ENCODE measurements at places on chromosomes 12 and 14.

- H3K4me1 ChIP-seq = peaks cover 9% of the 10 kb centered on the region
- no peaks in the 10 kb centered on the region for H3K27me3 ChIP-seq
- H3K27ac ChIP-seq = no peak overlapping the region
- H3K4me3 ChIP-seq = no peak overlapping the region
- H3K36me3 ChIP-seq = no peaks in the 10 kb centered on the region
Measured at GRCh38 chr14:61927060-61927459, 164.8 kb downstream of the SNAPC1 start.

DNA sequence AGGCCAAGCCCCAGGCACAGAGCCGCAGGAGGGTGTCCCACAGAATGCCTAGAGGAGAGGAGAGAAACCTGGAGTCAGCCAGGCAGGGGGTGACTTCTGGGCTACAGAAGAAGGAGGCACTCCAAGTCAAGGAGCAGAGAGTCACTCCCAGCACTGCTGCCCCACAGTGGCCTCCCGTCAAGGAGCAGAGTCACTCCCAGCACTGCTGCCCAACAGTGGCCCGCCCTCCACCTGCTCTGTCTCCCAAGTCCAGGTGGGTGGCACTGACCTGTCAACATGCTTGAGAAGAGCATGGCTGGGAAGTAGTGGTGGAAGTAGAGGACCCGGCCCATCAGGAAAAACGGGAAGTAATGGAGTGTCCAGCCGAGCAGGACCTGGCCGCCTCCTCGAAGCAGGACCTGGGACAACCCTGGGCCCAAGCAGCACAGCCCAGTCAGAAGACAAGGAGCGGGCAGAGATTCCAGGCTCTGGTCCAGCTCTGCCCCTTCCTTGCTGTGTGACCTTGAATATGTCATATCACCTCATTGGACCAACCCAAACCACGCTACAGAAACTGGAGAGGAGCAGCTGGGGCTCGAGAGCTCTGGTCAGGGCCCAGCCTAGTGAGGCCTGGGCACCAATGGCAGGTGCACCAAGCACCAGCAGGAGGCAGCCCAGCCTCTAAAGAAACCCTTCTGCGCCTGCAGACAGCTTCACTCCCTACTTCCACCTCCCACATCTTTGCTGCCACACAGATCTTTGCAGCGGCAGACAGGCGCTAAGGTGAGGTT lies 7.6 kb upstream of the NGB start:
- DNase-seq = no peak
- no peaks in the 10 kb centered on the region for H3K4me1 ChIP-seq
- H3K4me3 ChIP-seq = no peak overlapping the region
- no peak overlapping the region for H3K27ac ChIP-seq
- H3K27me3 ChIP-seq = no peaks in the 10 kb centered on the region
- peaks cover 3% of the 10 kb centered on the region for H3K36me3 ChIP-seq

GRCh38 chr12:116313194-116313927 lies 35.9 kb upstream of the MED13L start:
- H3K36me3 ChIP-seq = no peaks in the 10 kb centered on the region
- H3K27me3 ChIP-seq = no peaks in the 10 kb centered on the region
- H3K4me1 ChIP-seq = no peaks in the 10 kb centered on the region
- H3K4me3 ChIP-seq = no peak overlapping the region
- H3K27ac ChIP-seq = no peak overlapping the region

GRCh38 chr12:70258605-70259403 lies 15.6 kb downstream of the CNOT2 start:
- no peak overlapping the region for H3K27ac ChIP-seq
- H3K4me3 ChIP-seq = no peak overlapping the region
- no peaks in the 10 kb centered on the region for H3K36me3 ChIP-seq
- no peak for DNase-seq
- H3K4me1 ChIP-seq = peaks cover 2% of the 10 kb centered on the region

- H3K27ac ChIP-seq = no peak overlapping the region
- no peak for DNase-seq
- H3K27me3 ChIP-seq = no peaks in the 10 kb centered on the region
- H3K36me3 ChIP-seq = no peaks in the 10 kb centered on the region
- H3K4me3 ChIP-seq = no peak overlapping the region
- no peaks in the 10 kb centered on the region for H3K4me1 ChIP-seq
Measured at GRCh38 chr12:30764251-30764650, 9.5 kb upstream of the CAPRIN2 start.

GRCh38 chr14:96584199-96584906 lies 82.2 kb downstream of the PAPOLA start:
- no peaks in the 10 kb centered on the region for H3K27me3 ChIP-seq
- no peak overlapping the region for H3K27ac ChIP-seq
- H3K4me3 ChIP-seq = no peak overlapping the region
- peak; percentile 43 for DNase-seq
- no peaks in the 10 kb centered on the region for H3K36me3 ChIP-seq

DNA sequence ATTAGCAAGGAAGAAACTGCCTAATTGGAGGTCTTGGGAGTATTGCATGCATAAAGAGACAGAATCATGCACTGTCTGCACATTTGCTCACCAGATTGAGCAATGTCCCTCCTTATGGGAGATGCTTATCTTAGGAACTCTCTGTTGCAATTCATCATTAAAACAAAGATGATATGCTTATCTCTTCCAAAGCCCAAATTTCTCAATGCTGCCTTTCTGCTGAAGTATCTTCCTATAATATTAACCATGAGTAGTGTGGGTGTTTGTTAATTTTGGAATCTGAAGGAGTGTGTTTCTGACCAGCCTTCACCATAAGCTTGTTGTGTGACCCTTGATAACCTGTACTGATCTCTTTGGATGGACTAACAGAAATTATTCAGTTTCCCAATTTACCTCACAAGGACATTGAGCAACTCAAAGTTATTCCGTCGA lies 1257.6 kb upstream of the FLRT2 start:
- no peak for DNase-seq
- no peak overlapping the region for H3K27ac ChIP-seq
- H3K4me3 ChIP-seq = no peak overlapping the region
- H3K4me1 ChIP-seq = no peaks in the 10 kb centered on the region

GRCh38 chr12:89351489-89352241 lies 636 bp downstream of the DUSP6 start:
- H3K27me3 ChIP-seq = peaks cover 48% of the 10 kb centered on the region
- peak overlapping the region; percentile 49 for H3K27ac ChIP-seq
- peak overlapping the region; percentile 85 for H3K4me3 ChIP-seq
- peaks cover 15% of the 10 kb centered on the region for H3K4me1 ChIP-seq
- no peak for DNase-seq

DNA sequence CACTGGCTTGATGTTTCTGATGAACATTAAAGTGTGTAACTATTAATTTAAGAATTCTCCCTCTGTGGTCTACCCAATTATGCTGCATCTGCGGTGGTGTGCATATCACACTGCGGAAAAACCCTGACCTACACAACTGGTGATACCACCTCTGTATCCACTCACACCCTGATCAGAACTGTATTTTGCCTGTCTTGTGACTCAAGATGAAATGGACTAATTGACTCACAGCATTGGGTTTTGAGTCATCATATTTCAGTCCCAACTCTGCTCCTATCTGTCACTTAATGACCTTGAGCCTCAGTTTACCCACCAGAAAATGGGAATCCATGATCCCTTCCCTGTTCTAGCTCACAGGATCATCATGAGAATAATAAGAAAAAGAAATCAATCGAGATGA lies 65.6 kb downstream of the NUAK1 start:
- H3K27ac ChIP-seq = no peak overlapping the region
- no peak overlapping the region for H3K4me3 ChIP-seq
- no peaks in the 10 kb centered on the region for H3K27me3 ChIP-seq

DNA sequence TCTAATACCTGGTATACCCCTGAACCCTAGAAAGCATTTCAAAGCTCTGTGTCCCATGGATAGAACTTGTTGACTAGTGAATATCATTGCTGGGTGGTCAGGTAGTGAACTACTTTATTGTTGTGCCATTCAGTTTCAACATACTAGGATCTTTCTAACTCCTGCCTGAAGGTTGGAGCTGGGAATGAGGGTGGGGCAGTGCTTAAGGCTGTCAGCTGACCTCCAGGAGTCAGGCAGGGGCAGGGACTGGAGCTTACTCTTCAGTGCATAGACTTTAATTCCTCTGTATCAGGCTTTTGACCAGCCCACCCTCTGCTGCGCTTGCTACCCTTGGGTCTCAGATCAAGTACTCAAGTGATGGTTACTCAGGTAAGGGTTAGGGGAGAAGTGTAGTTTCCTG lies 102.6 kb upstream of the RFX4 start:
- H3K4me3 ChIP-seq = no peak overlapping the region
- H3K27ac ChIP-seq = no peak overlapping the region
- H3K4me1 ChIP-seq = no peaks in the 10 kb centered on the region

DNA sequence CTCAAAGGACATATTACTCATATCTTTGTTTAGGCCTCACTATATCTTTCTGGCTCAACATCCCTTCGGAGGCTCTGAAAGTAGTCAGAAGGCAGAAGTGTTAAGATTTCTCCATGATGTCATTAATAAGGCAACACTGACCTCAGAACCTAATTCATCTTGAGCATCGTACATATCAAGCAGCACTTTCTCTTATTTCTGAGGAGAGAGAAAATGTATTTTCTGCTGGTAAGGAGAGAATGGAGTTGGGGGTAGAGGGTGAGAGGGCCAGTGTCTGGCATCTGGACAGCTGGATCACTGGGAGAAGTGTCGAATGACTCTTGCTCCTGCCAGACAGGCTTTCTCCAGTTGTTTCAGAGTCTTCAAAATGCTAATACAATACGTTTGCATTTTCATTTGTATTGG lies 213.2 kb upstream of the PRICKLE1 start:
- no peaks in the 10 kb centered on the region for H3K36me3 ChIP-seq
- H3K4me3 ChIP-seq = no peak overlapping the region
- no peak for DNase-seq
- no peaks in the 10 kb centered on the region for H3K27me3 ChIP-seq
- H3K4me1 ChIP-seq = peaks cover 10% of the 10 kb centered on the region

DNA sequence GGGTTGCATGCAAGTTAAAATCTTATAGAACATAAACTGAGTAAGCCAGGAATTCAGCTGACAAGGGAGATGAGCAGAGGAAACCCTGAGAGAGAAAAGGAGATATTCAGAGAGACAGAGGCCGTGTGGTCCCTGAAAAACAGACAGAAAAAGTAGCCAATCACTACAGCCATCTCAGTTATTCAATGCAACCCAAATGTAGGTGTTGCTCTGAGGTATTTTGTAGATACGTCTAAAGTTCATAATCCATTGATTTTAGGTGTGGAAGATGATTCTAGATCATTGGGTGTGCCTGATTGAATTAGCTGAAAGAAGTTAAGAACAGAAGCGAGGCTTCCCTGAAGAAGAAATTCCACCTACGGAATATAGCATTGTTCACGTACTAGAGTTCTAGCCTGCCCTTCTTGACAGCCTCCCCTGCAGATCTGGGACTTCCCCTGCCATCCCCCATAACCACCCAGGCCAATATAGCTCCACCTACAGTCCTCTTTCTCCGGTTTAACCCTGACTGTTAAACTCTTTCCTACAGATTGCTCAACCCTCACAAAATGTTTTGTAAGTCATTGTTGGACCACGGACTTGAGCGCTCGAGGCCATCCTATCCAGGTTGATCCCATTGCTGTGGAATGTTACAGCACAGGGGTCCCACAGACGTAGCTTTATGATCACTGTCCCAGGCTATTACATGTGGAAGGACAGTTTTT lies 21.7 kb downstream of the AICDA start:
- no peaks in the 10 kb centered on the region for H3K36me3 ChIP-seq
- H3K27me3 ChIP-seq = no peaks in the 10 kb centered on the region
- no peaks in the 10 kb centered on the region for H3K4me1 ChIP-seq
- no peak overlapping the region for H3K4me3 ChIP-seq
